ENCODE measurements at places on chromosomes 3 and 15.

DNA sequence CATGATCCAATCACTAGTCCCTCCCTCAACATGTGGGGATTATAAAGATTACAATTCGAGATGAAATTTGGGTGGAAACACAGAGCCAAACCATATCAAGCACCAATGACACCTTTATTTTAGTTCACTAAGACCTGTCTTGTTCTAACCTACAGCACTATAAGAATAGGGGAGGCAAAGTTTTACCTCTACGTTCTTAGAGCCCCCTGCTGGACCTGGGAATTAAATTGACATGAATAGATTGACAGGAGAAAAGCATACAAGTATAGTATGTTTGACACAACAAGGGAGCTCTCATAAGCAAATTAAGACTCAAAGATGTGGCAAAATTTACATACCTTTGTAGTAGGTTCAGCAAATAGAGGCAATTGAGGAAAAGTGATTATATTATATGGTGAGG lies 974.4 kb upstream of the ALCAM start:
- DNase-seq = no peak

DNA sequence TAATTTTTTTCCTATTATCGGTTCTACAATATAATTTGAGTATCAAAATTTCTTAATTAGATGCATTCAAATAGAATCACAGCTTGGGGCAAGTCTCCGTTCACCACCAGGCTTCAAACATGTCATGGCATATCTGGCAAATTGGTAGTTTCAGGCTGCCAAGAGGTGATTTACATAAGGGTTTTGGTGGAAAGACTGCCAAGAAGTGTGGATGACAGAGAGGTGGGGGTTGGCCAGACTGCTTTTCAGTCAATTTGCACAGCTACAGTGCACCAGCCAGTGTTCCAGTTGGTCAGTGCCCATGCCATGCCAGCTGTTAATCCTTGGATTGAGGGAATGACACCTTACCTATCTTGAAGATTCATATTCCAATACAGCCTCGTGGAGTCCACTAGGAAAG lies 8.4 kb upstream of the GSK3B start:
- DNase-seq = no peak

DNA sequence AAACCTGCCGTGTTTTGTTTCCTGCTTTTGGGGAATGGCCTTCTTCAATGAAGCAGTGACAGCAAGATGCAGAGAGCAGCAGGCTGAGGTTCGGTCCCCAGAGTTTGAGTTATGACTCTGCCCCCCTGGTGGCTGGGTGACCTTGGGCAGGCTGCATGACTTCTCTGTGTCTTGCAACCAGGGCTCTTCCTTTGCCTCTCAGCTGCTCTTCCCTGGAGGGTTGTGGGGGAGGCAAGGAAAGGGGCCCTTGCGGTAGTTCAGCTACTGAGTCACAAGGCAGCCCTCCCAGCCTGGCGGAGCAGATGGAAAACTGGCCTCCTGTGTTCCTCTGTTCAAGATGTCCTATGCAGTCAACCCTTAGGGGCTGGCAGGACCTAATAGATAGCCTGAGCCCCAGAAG lies 17.1 kb downstream of the CTXND1 start:
- peak; percentile 8 for DNase-seq

DNA sequence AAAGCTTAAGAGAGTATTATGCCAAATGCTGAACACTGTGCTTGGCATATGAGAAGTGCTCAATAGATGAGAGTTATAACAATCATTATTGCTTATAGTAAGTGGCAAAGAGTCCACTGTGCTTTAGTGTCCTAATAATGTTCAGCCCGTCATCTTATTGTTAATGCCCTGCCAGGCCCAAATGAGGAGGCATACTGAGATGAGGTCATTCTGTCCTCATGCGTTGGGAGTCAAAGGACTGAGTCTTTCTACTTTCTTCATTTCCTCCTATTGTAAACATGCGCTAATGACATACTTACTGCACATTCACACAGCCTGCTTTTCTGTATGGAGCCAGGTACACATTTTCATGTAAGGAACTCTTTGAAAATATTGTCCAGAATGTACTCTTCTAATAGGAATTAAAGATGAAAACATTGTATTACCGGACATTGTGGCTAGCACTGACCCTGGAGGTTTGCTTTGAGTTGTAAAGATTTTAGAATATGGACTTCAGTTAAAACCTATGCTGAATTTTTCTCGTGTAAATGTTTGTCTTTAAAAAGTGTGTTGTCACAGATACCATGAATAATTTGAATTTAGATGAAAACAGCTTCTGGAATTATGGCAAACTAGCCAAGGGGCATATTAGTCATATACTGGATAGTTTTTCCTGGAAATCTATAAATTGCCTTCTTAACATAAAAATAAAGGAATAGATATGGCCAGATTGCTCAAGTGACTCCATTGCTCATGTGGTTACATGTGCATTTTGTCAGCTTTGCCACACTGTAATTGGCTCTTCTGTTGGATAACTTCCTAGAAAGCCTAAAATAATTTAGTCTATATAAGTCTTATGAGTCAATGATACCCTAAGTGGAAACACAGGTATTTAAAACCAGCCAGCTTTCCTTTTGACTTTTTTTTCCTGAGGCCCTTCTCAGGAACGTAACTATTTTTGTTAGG lies 38.3 kb downstream of the KBTBD12 start:
- no peak for DNase-seq

DNA sequence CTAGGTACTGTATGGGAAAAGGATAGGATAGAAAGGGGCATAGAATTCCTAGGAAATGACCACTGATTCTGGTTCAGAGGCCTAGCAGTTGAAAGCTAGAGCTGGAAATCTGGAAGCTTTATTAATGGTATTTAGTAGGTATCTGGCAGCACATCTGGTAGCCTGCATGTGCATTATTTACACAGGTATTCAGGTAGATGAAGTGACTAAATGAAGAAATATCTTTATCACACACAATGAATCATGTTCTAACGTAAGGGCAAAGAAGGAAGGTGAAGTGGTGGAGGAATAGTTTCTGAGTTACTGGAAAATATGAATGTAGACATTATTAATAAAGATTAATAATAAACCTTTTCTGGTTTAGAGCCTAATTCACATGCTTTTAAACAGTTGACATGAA lies 119.9 kb downstream of the MBNL1 start:
- DNase-seq = no peak

DNA sequence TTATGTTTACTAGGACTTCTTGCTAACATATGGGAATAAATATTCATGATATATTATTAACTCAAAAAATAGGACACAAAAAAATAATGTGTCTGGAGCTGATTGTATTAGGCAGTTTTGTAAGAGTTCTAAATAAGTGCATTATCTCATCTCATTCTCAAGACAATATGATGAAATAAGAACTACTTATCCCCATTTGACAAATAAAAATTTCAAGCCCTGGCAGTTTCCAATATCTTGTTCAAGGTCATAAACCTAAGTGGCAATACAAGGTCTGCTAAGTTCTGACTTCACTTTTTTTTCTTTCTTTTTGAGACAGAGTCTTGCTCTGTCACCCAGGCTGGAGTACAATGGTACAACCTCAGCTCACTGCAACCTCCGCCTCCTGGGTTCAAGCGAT lies 18.3 kb downstream of the RPN1 start:
- no peak for DNase-seq

DNA sequence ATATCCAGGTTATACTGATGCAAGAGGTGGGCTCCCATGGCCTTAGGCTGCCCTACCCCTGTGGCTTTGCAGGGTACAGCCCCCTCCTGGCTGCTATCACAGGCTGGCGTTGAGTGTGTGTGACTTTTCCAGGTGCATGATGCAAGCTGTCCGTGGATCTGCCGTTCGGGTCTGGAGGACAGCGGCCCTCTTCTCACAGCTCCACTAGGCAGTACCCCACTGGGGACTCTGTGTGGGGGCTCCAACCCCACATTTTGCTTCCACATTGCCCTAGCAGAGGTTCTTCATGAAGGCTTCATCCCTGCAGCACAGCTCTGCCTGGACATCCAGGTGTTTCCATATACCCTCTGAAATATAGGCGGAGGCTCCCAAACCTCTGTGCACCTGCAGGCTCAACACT lies 339.6 kb upstream of the ARL6 start:
- DNase-seq = no peak

DNA sequence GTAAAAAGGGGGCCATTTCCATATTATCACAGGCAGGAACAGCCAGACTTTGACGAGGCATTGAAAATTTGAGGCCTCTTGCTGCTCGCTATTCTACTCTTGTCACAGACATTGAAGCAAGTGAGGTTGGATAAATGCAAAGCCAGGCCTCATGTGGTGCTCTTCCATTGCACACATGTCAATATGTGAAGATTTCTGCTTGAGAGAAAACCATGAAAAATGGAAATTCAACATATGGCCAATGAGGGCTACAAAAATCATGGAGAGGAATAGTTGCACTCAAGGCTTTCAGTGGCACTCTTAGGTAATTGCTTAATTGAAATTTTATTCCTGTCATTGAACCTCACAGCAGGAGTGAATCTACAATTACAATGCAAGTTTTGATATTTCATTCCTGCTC lies 185.6 kb upstream of the MBNL1 start:
- DNase-seq = no peak

GRCh38 chr15:58269455-58270414 lies 131.6 kb downstream of the AQP9 start:
- DNase-seq = no peak

DNA sequence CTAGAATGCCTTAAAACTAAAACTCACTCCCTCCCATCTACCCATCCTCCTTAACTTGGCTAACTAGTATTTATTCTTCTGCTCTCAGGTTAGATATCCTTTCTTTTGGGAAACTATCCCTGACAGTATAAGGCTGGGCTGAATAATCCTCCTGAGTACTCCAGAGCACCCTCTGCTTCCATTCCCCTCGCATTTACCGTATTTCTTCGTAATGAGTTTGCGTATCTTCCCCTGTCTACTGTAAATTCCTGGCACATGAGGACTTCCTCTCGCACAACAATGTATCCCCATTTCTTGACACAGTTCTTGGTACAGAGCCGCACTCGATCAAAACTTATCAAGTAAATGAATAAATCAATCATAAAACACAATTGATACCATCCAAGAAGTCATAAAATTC lies 82.9 kb upstream of the AKAP13 start:
- no peak for DNase-seq

DNA sequence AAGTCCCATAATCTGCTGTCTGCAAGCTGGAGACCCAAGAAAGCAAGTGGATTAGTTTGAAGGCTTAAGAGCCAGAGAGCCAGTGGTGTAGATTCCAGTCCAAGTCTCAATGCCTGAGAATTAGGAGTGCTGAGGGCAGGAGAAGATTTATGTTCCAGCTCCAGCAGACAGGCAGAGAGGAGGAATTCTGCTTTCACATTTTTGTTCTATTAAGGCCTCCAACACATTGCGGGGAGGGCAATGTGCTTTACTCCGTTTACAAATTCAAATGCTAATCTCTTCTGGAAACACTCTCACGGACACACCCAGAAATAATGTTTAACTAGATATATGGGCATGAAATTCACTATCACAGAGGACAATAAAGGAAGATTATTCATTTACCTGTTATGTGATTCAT lies 54.0 kb downstream of the DPH6 start:
- DNase-seq = no peak

GRCh38 chr3:160400030-160400701 lies 716 bp downstream of the SMC4 start:
- no peak for DNase-seq

GRCh38 chr15:78102741-78103140 lies 10.4 kb downstream of the SH2D7 start:
- no peak for DNase-seq

GRCh38 chr3:145673838-145674237 lies 487.1 kb downstream of the PLOD2 start:
- DNase-seq = no peak

DNA sequence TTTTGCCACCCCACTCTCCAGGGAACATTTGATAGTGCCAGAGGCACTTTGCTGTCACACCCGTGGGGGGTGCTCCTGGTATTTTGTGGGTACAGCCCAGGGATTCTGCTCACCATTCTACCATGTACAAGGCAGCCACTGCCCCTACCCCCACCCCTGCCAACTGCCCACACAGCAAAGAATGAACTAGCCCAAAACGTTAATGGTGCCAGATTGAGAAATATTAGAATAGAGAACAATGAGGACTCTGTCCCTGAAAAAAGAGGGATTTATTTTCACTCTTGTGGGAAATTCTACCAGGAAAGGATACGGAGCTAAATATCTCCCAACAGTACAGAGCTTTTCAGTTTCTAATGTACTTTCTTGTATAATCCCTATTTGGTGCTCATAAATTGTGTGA lies 154.5 kb upstream of the SUCLG2 start:
- DNase-seq = no peak

GRCh38 chr3:124935794-124936542 lies 1.4 kb upstream of the MUC13 start:
- DNase-seq = no peak

GRCh38 chr15:76495487-76495886 lies 158.9 kb downstream of the ISL2 start:
- no peak for DNase-seq

- DNase-seq = no peak
Observed at GRCh38 chr3:12536423-12536822, 8.9 kb downstream of the MKRN2OS start.

- no peak for DNase-seq
Observed at GRCh38 chr3:149621218-149622005, 36.4 kb downstream of the WWTR1 start.

DNA sequence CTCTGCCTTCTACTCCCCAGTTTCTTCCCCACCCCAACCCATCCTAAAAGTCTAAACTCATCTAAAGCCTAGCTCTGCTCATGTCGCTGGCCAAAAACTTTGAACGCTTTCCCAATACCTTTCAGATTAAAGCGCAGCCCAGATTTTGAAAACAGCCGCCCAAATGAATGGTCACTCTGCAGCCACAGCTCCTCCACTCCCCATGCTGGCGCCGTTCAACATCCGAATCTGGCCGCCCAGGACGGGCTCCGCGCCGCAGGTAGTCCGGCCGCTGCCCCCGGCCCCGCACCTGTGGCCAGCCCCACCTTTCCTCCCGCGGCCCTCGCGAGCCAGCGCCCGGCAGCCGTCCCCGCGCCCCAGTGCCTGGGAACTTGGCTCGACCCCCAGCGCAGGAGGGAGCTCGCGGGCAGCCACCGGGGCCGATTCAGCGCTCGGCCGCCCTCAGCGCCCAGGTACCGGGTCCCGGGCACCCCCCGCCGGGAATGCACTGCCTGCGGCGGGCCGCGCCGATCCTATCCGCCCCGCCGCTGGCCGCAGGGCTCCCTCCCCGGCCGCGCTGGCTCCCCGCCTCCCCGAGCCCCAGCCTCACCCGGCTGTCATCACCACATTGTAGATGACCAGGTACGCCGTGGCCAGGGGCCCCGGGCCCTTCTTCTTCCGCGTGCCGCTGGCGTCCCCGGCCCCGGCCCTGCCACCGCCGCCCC lies 417 bp downstream of the HACD2 start:
- no peak for DNase-seq

- no peak for DNase-seq
Observed at GRCh38 chr15:91821458-91821857, 32.0 kb upstream of the SLCO3A1 start.

DNA sequence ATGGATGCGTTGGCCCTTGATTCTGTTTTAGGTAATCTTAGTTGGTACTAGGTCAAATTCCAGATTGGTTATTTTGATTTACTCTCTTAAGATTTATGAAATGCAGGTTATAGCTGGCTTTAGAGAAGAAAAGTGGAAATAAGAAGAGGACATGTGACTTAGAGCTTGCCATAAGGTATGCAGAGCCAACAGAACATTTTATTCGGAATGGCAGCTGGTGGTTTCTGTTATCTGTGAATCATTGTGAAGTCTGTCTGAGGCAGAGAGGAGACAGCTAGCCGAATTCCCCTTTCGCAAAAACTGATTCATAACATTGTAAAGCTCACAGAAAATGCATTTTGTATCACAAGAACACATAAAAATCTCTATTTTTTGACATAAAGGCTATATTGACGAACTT lies 82.1 kb downstream of the FILIP1L start:
- DNase-seq = no peak

GRCh38 chr3:139676632-139677387 lies 962 bp downstream of the NMNAT3 start:
- DNase-seq = no peak

GRCh38 chr15:37995461-37996347 lies 61.3 kb downstream of the TMCO5A start:
- no peak for DNase-seq

All from activated naive CD4-positive, alpha-beta T cell (primary cell).